Activated CD8-positive, alpha-beta memory T cell treated with anti-CD3 and anti-CD28 coated beads for 1 hour (primary cell): ENCODE measurements at places on chromosomes 2 and 18.
A peak's percentile ranks its signal among the peaks of the same experiment; 100 is the strongest.

DNA sequence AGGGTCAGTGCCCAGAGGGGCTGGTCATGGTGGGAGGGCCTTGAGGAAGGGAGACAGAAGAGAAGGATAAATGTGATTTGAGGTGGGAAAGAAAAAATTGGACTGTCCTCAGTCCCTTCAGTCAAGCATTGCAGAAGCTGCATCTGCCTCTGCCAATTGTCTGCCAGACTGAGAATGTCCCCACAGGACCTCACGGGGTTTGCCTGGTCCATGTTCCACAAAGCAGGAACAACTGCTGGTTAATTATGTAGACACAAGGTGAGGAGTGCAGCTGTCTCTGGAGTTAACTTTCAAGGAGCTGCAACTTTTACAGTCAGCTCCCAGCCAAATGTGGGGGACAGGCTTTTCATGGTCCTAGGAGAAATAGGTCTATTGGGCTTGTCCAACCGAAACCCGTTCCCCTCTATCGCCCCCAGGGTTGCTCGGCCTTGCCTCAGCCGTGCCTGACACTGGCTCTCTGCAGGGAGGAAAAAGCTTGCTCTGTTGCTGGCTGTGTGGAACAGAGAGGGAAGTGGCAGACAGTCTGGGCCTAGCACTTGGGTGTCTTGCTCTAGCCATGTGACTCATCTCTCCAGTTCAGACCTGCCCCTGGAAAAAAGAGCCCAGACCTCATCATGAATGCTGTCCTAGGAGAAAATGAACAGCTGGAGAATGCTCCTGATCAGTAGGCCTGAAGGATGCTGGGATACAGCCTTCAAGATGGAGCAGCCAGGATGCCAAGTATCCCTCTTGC, 31.1 kb upstream of the PAX8 start:
- DNase-seq: no peak

DNA sequence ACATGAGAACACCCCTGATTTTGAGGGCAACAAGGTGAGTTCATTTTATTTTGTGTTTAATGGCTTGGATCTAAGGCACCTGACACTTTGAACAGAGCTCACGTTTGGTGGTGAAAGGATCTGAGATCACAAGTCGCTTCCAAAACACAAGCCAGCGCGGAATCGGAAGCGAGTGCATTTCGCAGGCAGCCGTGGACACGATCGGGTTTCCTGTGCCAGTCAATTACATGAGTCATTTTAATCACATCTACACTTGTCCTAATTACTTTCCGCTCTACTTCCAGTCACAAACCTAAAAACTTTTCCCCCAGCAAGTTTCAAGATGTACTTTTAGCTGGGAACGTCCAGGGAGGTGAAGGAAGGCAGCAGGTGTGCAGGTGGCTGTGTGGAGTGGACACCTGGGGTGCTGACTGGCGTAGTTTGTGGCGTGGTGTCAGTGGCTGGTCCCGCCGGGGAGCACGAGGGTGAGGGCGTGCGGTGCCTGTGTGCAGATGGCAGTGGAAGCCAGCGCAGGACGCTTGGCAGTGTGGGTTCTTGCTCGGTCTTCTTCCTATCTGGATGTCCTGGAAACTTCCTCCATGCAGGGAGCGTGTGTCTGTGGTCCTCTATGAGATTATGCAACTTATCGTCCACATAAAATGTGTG, 75.6 kb downstream of the DCDC2C start:
- DNase-seq: no peak

DNA sequence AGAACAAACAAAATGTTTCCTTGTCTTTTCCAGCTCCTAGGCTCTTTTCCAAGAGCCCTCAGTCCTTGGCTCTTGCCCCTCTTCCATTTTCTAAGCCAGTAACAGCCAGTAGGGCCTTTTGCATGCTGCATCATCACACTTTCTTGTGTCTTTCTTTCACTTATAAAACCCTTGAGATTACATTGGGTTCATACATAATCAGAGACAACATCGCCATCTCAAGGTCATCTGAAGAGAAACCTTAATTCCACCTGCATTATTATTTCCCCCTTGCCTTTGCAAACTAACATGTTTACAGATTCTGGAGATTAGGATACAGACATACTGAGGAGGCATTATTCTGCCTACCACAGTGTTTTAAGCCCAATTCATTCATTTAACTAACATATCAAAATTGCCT, 697.3 kb downstream of the TRIB2 start:
- DNase-seq: no peak

DNA sequence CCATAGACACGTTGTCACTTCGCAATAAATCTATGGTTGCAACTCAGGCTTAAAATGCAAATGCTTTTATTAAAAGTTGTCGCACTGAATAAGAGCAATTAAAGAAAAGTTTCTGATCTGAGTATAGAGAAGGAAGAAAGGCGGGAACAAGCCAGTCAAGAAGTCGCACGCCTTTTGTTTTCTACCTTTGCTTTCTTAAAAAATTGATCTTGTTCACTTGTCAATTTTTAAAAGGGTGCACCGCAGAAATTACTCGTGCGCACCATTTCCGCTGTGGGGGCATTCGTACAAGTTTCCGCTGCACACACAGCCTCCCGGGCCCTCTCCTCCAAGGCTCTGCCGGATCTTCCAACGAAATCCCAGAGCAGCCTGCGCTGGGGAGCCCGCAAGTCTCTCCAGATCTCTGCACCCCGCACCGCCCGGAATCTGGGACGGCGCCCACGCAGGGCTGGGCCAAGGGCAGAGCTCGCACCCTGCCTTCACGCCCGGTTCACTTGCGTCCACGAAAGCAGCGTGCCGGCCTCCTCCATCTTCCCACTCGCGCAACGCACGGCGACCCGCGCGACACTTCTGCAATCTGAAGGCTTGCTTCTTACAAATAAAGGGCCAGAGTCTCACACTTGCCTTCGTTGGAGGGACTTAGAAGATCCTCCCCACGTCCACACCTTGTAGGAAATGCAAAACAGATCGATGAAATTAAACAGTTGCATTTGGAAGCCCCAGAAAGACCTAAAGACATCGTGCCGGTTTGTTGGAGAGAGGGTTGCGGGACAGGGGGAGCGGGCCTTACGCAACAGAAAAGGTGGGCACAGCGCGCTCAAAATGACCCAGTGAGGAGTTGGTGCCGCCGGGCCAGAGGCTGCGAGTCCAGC, 2.6 kb upstream of the SALL3 start:
- DNase-seq: no peak

GRCh38 chr18:5238371-5238976, 41.4 kb upstream of the AKAIN1 start:
- peak; percentile 30 for DNase-seq

DNA sequence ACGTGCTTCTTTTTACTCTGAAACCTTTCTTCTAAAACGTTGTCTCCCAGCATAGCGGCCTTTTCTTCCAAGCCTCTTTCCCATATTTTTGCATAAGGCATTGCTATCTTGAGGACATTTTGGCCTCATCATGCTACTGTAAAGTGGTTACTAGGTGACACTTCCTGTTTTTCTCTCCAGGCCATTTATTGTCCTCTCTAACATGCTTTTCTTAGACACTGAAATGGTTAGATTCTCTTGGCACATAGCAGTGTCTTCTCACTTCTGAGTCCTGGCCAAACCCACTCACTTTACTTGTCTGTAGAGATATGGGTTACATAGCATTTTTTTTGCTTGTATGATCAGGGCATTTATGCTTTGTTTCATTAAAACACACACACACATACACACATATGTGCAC, 50.1 kb upstream of the KCNH7 start:
- no peak for DNase-seq

GRCh38 chr2:168008646-168009195, 238.7 kb downstream of the STK39 start:
- DNase-seq: no peak

GRCh38 chr2:96977631-96978195, 8.7 kb downstream of the FAM178B start:
- no peak for DNase-seq

DNA sequence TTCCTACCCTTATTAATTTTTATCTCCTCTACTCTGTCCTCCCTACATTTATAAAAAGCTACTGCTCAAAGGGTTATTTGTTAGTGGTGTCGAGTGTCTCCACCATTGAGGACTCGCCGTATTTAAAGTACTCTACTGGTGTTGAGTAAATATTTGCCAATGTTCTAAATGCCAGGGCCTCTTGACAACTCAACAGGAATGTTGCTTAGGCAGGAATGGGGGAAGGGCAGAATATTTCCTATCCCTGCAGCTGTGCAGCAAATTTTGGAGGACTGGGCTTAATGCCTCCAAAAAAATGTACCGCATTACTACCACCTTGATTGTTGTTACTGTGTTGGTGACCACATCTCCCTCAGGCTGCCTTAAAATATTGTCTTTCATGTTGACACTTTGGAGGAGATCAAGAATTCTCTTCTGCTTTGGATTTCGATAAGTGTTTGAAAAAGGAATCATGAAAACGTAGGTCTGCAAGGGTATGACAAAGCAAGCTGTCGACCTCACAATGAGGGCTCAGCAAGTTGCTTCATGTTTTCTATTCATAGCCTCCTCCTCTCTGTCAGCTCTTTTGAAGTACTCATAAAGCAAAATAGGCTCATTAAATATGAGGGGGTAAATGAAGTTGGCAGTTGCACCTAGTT, 84.3 kb downstream of the EFEMP1 start:
- no peak for DNase-seq

GRCh38 chr2:214365549-214365948, 45.3 kb upstream of the VWC2L start:
- no peak for DNase-seq

DNA sequence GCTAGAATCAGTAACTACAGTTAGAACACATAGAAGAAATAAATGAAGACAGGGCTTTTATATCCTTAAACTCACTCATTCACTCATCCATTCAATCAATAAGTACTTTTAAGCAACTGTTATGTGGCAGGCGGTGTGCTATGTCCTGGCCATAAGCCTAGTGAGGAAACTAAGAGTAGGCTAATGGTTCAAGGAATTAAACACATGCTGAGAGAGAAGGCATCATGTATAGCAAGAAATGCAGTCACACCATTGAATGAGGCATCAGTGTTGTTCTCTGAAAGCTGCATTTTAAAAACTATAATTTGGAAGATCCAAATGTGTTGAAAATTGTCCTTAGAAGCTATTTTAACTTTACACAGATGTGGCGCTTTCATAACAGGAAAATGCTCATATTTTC, 86.5 kb upstream of the DTNA start:
- DNase-seq: no peak

DNA sequence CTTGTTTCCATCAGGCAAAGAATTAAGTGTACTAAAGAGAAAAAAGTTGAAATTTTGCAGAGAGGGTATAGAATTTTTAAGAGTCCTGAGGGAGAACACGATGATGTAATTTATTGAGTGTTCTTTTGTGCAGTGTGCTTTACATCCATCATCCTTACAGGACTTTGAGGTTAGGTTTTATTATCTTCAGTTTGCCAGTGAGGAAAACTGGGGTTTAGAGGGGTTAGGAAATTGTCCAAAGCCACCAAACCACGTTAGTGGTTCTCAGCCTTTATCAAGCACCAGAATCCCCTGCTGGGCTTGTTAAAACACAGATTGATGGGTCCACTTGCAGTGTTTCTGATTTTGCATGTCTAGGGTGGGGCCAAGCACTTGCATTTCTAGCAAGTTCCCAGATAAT, 277.5 kb downstream of the KCNS3 start:
- DNase-seq: no peak

DNA sequence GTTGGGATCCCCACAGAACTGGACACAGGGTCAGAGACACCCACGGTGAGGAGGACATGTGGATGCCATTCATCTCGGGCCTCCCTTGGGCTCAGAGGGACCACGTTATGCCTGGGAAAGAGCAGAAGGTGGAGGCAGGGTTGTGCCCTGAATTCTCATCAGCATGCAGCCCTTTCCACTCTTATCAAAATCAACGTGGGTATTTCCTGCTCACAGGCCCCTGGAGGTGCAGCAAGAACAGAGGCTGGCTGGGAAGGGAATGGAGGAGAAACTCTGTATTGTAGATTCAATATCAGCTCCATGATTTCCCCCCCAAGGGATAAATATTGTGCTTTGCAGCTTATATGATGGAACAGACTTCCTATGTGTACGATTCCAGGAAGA, 90.9 kb downstream of the SETBP1 start:
- no peak for DNase-seq

- DNase-seq: no peak
Measured at GRCh38 chr2:143808166-143808565, 678.9 kb downstream of the ARHGAP15 start.

- no peak for DNase-seq
Measured at GRCh38 chr18:66632756-66633155, 28.9 kb upstream of the CDH19 start.

DNA sequence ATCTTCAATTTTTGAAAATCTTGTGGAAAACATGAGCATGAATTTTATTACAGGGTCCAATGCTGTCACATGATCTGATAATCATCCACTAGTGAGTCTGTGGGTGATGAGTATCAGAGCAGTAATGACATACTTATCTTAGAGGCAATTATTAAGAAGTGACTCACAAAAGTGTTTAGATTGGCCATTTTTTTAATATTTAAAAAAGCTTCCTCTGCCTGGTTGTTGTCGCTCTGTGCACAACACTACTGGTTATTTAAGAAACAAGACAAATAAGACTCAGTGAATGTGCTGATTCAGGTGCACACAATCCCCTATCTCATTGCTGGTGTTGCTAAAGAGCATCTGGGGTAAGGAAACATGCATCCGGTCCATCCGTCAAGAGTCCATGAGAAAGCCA, 665.8 kb upstream of the ZEB2 start:
- no peak for DNase-seq

- no peak for DNase-seq
Measured at GRCh38 chr2:27581417-27582128, 1.3 kb upstream of the ZNF512 start.

DNA sequence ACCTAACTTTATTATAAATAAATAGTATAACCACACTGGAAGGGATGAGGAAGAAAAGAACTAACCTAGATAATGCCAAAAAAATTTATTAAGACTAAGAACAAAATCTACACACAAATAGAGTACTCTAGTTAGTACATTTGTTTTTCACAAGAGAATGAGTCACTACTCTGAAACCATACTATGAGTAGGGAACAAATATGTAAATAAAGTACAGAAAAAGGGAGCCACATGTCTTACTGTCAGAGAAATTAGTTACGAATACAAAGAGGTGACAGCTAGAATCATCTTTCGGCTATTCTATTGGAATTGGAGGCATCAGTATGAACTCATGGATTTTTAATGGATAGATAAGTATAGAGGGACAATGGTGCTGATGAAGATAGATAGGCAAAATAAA, 150.5 kb downstream of the COPS8 start:
- no peak for DNase-seq

DNA sequence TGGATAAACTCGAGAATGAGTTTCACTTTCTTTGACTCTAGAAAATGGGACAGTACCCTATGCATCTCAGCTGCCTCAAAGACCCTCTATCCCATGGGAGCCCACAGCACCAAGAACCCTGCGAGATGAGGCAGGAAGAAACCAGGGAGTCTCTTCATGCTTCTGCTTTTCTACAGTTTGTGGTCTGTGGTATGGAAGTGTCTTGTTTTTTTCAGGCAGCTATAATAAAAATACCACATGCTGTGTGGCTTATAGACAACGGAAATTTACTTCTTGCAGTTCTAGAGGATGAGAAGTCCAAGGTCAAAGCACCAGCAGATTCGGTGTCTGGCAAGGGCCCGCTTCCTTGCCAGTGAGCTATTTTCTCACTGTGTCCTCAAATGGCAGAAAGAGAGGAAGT, 257.9 kb downstream of the SUCLG1 start:
- DNase-seq: no peak

- DNase-seq: no peak
Measured at GRCh38 chr2:224919472-224920110, 122.7 kb downstream of the DOCK10 start.
